CD8-positive, alpha-beta memory T cell (primary cell): ENCODE measurements at places on chromosomes 2 and 18.
A peak's percentile ranks its signal among the peaks of the same experiment; 100 is the strongest.

DNA sequence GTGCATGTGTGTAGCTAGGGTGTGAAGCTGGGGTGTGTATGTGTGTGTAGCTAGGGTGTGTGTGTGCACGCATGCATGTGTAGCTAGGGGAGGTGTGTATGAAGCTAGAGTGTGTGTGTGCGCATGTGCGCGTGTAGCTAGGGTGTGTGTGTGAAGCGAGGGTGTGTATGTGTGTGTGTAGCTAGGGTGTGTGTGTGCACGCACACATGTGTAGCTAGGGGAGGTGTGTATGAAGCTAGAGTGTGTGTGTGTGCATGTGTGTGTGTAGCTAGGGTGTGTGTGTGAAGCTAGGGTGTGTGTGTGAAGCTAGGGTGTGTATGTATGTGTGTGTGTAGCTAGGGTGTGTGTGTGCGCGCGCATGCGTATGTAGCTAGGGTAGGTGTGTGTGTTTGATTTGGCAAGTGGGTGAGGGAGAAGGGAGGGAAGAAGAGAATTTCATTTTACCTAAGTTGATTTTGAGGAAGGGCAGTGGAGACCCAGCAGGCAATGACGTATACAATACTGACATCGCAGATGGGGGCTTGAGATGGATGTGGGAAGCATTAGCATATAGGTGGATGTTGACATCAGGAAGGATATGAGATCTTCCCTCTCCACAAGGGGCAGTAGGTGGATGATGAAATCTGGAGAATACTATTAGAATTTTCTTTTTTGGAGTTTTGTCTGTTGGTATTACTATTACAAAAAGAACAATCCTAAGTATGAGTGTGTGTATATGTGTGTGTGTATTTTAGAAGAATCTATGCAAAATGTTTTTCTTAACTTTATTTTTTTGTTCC lies 70.7 kb downstream of the PRELID3A start:
- no peak overlapping the region for H3K27ac ChIP-seq
- H3K27me3 ChIP-seq: no peaks in the 10 kb centered on the region
- no peaks in the 10 kb centered on the region for H3K36me3 ChIP-seq
- no peaks in the 10 kb centered on the region for H3K4me1 ChIP-seq

- H3K4me1 ChIP-seq: peaks cover 12% of the 10 kb centered on the region
- H3K27ac ChIP-seq: no peak overlapping the region
- peaks cover 46% of the 10 kb centered on the region for H3K27me3 ChIP-seq
- no peak overlapping the region for H3K4me3 ChIP-seq
Observed at GRCh38 chr2:70896765-70897202, 38.9 kb upstream of the ATP6V1B1 start.

- H3K27me3 ChIP-seq: no peaks in the 10 kb centered on the region
- DNase-seq: no peak
- no peaks in the 10 kb centered on the region for H3K36me3 ChIP-seq
- no peaks in the 10 kb centered on the region for H3K4me1 ChIP-seq
Observed at GRCh38 chr18:37538526-37539205, 26.9 kb downstream of the CELF4 start.

GRCh38 chr2:224937887-224938286 lies 104.4 kb downstream of the DOCK10 start:
- no peak for DNase-seq
- H3K27ac ChIP-seq: no peak overlapping the region
- H3K27me3 ChIP-seq: no peaks in the 10 kb centered on the region
- H3K4me3 ChIP-seq: no peak overlapping the region
- no peaks in the 10 kb centered on the region for H3K36me3 ChIP-seq

DNA sequence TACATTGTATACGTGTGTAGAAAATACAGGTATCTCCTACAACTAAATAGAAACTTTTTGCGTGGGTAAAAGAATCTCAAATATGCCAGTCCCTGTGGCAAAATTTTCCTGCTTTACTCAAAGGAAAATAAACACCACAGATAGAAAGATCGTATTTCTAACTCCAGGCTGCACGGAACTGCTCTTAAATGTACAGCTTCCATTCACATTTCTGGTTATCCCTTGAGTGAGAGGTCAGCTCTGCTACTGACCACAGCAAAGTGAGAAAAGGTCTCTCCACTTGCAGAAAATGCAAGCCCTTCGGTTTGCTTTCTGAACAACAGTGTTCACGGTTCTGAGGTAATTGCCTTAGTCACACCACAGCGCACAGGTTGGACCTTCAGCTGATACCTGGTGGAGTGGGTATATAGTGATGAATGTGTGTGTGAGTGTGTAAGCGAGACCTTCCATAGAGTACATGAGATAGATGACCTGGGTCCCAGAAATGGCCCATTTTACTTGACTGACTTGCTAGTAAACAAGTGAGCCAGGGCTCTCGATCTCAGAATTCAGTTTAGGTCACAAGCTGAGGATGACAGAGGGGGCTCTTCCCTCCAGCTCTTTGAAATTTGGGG lies 52.1 kb downstream of the ALPK2 start:
- H3K27ac ChIP-seq: no peak overlapping the region
- DNase-seq: no peak
- peaks cover 8% of the 10 kb centered on the region for H3K4me1 ChIP-seq

- no peak overlapping the region for H3K4me3 ChIP-seq
- H3K27ac ChIP-seq: no peak overlapping the region
- H3K27me3 ChIP-seq: no peaks in the 10 kb centered on the region
- no peaks in the 10 kb centered on the region for H3K36me3 ChIP-seq
- no peak for DNase-seq
Observed at GRCh38 chr2:110657724-110658305, 20.0 kb downstream of the BUB1 start.

DNA sequence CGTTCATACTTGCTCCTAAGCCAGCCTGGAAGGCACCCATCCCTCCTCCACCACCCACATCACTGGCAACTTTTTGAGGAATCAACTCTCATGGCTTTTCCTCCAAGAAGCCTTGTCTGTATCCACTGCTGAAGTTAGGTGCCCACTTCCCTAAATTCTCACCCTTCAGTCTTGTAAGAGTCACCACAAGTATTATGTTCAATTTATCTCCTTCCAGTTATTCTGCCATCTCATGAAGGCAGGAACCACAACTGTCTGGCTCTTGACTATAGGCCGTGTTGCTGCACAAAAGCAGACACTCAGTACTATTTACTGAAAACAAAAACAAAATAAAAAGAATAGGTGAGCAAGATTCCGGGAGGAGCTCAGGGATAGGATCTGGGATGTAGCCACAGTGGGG lies 234.8 kb downstream of the CYRIA start:
- no peaks in the 10 kb centered on the region for H3K27me3 ChIP-seq
- no peaks in the 10 kb centered on the region for H3K36me3 ChIP-seq

DNA sequence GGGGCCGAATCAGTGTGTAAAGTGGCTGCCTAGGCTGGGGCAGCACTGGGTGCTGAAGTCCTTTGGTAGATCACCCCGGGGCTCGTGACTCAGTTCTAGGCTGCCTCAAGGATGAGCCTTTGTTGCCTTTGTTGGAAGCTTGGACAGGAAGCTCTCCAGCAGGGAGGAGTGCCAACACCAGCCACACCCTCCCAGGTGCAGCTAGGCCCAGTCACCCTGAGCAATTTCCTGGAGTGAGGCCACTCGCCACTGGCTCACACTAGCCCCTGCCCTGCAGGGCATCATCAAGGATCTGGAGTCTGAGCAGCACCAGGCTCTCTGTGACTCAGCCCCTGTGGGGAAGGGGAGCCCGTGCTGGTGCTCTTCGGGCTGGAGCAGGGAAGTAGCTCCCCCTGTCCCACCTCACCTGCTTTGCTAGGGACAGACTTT lies 6.7 kb upstream of the SDC1 start:
- no peak overlapping the region for H3K27ac ChIP-seq
- H3K27me3 ChIP-seq: no peaks in the 10 kb centered on the region
- H3K4me1 ChIP-seq: no peaks in the 10 kb centered on the region
- no peaks in the 10 kb centered on the region for H3K36me3 ChIP-seq
- no peak overlapping the region for H3K4me3 ChIP-seq

DNA sequence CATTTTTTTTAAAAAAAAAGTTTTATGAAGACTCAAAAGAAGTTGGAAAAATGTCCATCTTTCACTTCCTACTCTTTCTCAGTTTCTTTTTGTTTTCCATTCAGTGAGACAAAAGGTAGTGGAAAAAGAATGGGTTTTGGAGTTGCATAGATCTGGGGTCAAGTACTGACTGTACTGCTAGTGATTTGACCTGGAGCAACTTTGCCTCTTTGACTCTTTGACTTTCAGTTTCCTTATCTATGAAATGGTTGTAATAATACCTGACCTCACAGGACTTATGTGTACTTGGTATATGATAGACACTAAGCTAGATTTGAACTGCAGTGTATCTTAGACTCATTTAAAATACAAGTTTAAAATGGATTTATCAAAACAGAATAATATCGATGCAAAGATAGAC lies 3.5 kb upstream of the KCNE4 start:
- no peak overlapping the region for H3K27ac ChIP-seq
- no peak overlapping the region for H3K4me3 ChIP-seq
- no peaks in the 10 kb centered on the region for H3K27me3 ChIP-seq
- DNase-seq: no peak

- no peaks in the 10 kb centered on the region for H3K4me1 ChIP-seq
- no peak overlapping the region for H3K4me3 ChIP-seq
- no peaks in the 10 kb centered on the region for H3K27me3 ChIP-seq
- H3K27ac ChIP-seq: no peak overlapping the region
Observed at GRCh38 chr2:140593132-140593531, 1537.7 kb downstream of the LRP1B start.

- no peak overlapping the region for H3K4me3 ChIP-seq
- peaks cover 5% of the 10 kb centered on the region for H3K36me3 ChIP-seq
Observed at GRCh38 chr2:230162981-230163380, 56.8 kb downstream of the SP110 start.

DNA sequence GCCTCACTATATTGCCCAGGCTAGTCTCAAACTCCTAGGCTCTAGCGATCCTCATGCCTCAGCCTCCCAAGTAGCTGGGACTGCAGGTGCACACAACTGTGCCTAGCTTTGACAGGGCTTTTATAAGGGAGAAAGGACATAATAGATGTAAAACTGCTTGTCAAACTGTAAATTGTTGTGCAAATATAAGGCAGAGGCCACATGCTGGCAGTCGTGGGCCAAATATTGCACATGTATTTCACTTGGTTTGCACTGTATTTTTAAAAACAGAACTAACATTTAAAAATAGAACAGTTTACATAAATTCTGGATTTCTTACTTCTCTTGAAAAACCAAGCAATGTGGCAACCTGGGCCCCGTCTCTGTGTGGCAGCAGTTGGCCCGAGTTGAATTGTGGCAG lies 31.2 kb upstream of the MYO3B start:
- no peak for DNase-seq
- no peaks in the 10 kb centered on the region for H3K27me3 ChIP-seq
- H3K27ac ChIP-seq: no peak overlapping the region
- no peaks in the 10 kb centered on the region for H3K4me1 ChIP-seq
- H3K36me3 ChIP-seq: no peaks in the 10 kb centered on the region
- H3K4me3 ChIP-seq: no peak overlapping the region

- H3K27me3 ChIP-seq: peaks cover 69% of the 10 kb centered on the region
- no peaks in the 10 kb centered on the region for H3K36me3 ChIP-seq
- H3K27ac ChIP-seq: peak overlapping the region; percentile 45
- H3K4me3 ChIP-seq: peak overlapping the region; percentile 26
- no peak for DNase-seq
Observed at GRCh38 chr2:174326161-174327020, 8.4 kb upstream of the SP9 start.

DNA sequence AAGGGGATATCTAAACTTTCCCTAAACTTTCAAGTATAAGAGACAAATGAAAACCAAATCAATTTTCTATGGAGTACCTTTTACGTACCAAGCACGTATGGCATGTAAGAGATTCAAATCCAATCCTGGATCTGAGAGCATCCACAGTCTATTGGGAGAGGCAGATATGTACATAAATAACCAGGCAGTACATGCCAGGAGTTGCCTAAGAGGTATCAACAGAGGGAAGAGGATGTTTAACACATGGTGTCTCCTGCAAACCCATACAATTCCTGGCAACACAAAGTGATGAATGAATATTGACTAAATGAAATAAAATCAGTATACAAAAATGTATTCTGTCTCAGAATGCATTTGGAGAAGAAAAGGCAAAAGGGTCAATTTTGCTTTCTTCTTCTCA lies 116.6 kb downstream of the PIGN start:
- H3K4me3 ChIP-seq: no peak overlapping the region
- no peak overlapping the region for H3K27ac ChIP-seq

DNA sequence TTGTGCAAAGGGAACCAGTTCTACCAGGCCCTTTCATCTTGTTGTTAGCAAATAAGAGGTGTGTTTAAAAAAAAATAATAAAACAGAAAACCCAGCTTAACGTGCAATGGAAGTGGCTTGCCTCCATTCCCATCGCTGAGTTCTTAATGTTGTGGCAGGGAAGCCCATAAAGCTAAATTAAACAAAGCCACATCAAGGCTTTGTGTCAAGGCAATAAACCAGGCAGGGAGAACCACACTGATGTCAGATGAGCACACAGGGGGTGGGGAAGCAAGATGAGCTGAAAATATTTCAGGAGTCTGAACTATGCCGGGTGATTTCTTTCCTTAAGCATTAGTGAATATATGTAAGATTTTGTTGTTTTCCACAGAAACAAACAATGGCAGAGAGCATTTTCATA lies 73.5 kb downstream of the PHLPP1 start:
- H3K27ac ChIP-seq: no peak overlapping the region
- DNase-seq: no peak
- H3K36me3 ChIP-seq: no peaks in the 10 kb centered on the region
- no peak overlapping the region for H3K4me3 ChIP-seq
- no peaks in the 10 kb centered on the region for H3K27me3 ChIP-seq
- H3K4me1 ChIP-seq: peaks cover 6% of the 10 kb centered on the region

- H3K27ac ChIP-seq: no peak overlapping the region
- no peaks in the 10 kb centered on the region for H3K27me3 ChIP-seq
- no peak for DNase-seq
- H3K4me1 ChIP-seq: peaks cover 8% of the 10 kb centered on the region
Observed at GRCh38 chr2:85019121-85019520, 48.2 kb downstream of the KCMF1 start.

DNA sequence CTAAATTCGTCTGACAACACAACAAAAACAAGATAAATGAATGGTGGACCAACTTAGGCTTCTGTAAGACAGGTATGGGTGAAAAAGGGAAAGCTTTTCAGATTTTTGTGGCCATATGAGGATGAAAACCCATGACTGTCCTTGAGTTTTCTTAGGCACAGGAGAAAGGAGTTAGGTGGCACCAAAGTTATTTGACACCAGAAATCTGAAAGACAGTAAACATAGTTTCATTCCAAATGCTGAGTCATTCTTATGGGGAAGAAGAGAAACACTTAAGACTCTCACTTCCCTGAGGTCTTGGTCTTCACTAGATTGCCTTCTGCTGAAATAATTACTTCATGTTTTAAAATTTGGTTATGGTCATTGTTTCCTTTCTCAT lies 5.2 kb upstream of the GPD2 start:
- H3K4me1 ChIP-seq: no peaks in the 10 kb centered on the region
- H3K4me3 ChIP-seq: no peak overlapping the region
- DNase-seq: no peak
- no peaks in the 10 kb centered on the region for H3K36me3 ChIP-seq
- H3K27ac ChIP-seq: peak overlapping the region; percentile 20
- H3K27me3 ChIP-seq: no peaks in the 10 kb centered on the region

DNA sequence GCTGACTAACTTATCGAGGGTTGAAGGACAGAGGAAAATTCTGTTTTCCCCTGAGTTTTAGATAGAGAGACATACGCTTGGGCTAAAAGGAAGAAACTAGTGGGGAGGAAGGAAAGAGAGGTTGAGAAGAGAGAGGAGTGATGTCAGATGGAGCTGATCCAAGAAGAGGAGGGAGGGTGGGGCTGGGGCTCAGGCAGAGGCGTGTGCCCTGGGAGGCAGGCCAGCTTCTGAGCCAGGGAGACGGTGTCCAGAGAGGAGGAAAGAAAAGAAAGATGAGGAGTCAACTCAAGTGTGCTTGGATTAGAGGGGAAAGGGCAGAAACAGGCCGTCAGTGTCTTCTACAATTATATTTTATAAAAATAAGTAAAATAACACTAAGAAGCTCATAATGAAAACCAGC lies 56.2 kb downstream of the EMILIN2 start:
- no peak for DNase-seq
- H3K36me3 ChIP-seq: no peaks in the 10 kb centered on the region
- no peak overlapping the region for H3K27ac ChIP-seq
- H3K4me3 ChIP-seq: no peak overlapping the region
- H3K27me3 ChIP-seq: no peaks in the 10 kb centered on the region
- peaks cover 8% of the 10 kb centered on the region for H3K4me1 ChIP-seq
